ENCODE measurements at places on chromosomes 3 and 15.
A peak's percentile ranks its signal among the peaks of the same experiment; 100 is the strongest.

DNA sequence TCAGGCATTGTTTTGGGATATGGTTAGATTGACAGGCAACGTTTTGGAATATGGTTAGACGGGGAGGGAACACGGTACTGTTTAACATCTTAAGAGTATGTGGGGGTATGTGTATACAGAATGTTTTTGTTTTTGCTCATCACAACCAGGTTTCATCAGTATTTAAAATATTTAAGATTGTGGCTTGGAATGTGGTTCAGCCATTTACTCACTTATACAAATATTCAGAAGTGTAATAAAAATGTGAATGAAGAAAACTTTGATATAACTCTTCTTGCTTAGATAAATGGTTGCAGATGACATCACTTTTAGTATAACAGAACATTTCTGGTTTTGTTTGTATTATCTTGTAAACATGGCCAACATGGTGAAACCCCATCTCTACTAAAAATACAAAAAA lies 3.9 kb upstream of the PAK2 start:
- DNase-seq = no peak

DNA sequence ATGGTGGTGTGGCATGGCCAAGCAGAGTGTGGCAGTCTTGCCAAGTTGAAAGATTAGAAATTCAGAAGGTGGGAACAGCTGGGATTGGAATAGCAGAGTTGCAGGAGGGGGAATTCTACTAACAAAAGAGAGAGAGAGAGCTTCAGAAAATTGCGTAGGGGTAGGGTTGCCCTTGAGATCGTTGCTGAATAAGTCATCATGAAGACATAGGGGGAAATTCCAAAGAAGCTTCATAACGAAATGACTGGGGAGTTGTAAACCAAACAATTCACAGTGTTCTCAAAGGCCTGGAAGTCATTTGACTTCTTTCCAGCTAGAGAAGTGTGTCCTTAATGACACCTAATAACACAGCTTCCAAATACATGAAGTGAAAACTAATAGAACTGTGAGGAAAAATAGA lies 26.3 kb upstream of the TIPARP start:
- DNase-seq = no peak

- DNase-seq = no peak
These were observed 355.1 kb downstream of the CLSTN2 start for GRCh38 chr3:140290105-140290504.

GRCh38 chr3:42665050-42665878 lies 11.8 kb downstream of the ZBTB47 start:
- DNase-seq = no peak

DNA sequence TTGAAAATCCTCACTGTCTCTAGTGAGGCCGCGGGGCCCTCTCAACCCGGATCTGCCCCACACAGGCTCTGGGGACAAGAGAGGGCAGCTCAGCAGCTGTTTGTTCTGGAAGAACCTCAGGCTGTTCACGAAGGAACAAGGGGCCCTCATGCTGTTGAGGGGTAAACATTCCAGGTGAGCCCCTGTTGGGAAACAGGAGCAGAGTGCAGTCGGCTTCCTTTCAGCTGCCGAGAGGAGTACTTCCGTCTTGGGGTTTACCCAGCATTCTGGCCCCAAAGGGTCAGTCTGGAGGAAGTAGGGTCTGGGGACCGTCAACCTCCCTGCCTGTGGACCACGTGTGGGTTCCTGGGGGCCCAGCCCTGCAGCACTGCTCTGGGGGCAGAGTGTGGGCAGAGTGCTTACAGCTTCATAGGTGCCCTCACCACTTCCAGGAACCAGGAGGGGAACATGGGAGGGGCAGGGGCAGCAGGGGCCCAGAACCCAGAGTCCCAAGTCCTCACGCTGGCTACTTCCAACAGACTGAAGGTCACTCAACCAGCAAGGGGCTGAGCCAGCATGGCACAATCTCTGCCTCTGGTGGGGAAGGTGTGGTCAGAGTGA lies 49.2 kb upstream of the CTSH start:
- DNase-seq = no peak

DNA sequence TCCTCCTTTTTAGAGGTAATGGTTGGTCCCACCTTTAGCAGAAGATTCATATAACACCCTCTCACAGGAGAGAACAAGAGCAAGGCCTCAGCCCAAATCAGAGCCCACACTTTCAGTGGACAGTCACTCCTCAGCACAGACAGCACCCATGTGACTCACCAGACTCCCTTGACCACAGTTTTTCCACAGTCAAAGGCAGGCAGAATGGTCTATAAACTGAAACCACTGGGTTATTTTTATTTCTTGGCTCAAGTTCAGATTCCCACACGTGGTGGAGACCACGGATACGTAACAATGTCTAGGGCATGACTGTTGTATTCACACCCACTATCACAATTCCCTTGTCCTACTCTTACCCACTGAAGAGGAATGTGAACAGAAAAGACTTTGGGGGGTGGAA lies 237.8 kb upstream of the UBE2E1 start:
- peak; percentile 64 for DNase-seq

- no peak for DNase-seq
These were observed 781.1 kb downstream of the TUSC7 start for GRCh38 chr3:117490716-117491115.

DNA sequence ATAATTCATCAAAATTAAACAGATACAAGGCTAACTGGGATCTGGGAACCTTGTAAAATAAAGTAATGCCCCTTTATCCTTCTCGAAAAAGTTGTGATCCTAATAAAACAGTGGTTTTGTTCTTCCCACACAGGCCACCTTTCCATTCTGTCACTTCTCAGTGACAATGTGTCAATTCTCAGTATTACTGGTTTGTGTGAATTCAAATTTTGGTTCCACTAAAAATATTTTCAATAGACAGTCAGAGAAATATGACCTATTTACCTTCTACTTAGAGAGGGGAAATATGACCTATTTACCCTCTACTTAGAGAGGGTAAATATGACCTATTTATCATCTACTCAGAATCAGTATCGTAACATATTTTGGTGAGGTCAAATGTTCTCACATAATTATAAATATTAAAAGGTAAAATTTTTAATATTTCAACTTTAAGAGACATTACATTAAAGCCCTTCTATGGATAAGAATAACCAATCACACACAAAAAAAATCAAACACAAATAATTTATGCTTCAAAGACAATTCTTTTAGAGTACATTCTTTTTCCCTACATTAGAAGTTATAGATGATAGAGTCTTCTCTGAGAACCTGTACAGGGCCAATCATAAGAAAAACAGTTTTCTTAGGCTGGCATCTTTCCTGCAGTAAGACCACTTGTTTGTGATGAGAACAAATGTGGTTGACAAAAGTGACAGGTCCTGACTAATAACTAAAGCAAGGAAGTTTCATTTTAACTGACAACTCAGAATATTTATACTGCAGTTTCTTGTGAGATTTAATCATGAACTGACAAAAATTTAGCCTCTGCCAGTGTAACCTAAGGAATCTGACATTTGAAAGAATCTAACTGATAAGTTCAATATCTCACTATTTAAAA lies 323.3 kb downstream of the DIPK2A start:
- DNase-seq = no peak

DNA sequence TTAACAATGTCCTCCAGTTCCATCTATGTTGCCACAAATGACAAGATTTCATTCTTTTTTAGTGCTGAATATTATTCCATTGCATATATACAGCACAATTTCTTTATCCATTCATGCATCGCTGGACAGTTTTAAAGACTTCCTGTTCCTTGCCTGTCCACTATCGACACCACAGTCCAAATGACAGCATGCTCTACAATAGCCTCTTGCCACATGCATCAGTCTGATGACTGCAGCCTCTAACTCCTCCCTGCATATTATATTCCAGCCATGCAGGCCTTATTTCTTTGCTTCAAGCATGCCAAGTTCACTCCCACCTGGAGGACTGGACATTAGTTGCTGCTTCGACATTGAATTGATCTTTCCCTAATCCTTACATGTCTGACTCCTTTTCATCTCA lies 306.2 kb downstream of the FOXP1 start:
- DNase-seq = no peak

GRCh38 chr3:140850210-140850955 lies 91.3 kb upstream of the SLC25A36 start:
- peak; percentile 36 for DNase-seq

DNA sequence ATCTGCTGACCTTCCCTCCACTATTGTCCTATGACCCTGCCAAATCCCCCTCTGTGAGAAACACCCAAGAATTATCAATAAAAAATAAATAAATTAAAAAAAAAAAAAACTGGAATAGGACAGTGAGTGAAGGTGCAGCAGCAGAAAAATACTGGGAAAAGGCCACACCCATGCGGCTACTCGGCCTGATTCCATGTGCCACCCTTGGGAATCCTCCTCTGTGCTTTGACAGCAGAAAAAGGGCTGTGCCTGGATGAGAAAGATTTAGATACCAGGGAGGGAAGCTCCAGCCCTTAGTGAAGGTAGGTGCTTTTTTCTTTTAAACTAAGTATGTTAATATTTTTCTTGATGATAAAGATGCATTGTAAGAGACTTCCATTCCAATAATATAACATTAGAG lies 107.8 kb downstream of the CTNNB1 start:
- DNase-seq = no peak

GRCh38 chr3:134656211-134656800 lies 5.5 kb upstream of the KY start:
- no peak for DNase-seq

DNA sequence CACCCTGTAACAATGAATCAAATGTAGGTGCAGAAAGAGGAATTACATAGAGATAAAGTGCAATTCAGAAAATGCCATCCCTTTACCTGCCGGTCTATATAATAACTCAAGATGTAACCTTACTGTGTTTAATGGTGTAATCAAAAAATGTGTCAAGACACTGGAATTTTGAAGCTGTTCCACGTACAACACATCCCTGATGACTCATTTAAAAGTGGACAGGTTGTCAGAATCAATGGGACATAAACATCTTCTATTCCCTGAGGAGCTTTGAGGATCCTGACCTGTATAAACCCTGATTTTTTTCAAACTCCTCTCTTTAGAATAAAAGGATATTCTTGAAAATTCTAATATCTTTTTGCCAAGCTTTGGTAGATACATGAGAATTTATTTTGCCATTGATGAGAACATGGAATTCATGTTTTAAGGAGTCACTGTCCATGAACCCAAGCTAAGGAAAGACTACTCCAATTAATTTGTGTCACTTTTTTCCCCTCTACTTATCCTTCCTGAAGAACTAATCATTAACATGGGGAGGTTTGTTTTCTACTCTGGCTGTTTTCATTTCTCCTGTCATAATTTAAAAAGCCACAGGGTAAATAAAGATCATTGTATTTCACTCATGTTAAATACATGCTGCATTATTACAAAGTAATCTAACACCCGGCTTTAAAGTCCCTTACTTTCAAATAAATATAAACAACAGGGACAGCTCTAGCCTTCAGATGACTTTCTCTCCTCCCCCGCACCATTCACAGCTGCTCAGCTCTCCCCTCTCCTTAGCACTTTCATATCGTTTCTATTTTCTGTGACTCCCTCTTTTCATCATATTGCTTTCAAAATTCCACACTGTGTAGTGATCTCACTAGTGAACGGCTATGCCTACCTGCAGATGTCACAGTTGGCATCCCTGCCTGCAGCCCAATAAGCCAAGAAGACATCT lies 138.3 kb downstream of the TAFA4 start:
- DNase-seq = no peak

DNA sequence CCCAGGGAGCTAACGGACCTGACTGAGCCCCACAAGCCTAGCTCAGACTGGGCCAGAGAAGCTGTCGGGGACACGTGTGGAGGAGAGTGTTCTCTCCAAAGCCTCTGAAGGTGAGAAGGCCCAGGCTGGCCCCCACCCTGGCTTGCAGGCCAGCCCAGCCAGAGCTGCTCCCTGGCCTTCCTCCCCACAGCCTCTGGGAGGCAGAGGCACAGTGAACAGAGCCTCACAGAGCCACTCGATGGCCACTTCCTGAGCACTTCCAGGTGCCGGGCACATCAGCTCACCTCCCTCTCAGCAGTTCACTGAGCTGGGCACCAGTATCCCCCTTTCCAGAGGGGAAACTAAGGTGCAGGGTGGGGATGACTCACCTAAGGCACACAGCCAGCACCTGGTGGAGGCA lies 109.4 kb upstream of the LINGO1 start:
- DNase-seq = no peak

GRCh38 chr15:92917598-92918407 lies 17.7 kb downstream of the CHD2 start:
- DNase-seq = peak; percentile 89

DNA sequence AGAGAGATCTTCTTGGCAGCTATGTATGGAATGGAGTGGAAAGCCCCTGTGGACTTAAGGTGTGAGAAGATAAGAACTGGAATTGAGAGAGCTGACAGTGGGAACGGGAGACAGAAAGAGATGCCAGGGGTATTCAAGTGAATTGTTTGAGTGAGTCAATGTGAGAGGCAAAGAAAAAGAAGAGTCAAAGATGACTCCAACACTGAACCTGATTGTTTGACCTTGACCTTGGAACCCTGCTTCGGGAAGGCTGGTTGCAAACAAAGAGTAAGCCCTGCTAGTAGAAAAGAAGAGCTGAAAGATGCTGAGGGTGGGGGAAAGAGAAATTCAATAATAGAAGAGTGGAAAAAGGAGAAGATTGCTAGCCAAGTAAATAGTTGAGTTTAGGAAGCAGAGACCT lies 238.6 kb downstream of the BBX start:
- DNase-seq = no peak

DNA sequence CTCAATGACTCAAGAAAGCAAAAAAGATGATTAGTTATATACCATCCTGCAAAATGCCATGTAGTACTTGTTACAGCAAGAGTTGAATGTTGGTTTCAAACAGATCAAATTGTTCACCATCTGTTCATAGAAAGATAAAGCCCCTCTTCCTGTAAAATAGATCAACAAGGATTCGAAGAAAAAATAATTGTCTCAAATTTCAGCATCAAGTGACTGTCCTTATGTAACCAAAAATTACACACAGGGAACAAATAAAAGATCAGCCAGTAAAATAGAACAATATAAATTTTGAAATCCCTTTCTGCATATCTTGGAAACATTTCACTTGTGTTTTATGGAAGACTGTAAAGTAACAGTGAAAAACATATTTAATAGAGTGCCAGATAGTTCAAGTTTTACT lies 165.1 kb upstream of the STAC start:
- DNase-seq = no peak

DNA sequence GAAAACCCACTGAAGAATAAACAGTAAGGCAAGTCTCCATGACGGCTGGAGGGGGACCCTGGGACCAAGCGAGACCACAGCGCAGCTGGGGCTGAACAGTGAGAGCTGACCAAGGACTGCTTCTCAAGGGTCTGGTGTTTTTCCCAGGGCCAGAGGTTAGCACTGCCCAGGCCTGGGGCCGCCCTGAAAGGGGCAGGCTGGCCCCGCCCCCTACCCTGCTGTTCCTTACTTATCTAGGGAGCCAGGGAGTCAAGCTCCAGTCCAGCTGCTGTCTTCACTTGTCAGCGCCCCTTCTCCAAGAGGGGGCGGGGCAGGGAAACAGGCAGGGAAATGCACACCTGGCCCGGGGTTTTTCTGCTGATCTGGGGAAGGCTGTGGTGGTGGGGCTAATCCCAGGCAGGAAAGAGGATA lies 51.6 kb upstream of the HACD2 start:
- no peak for DNase-seq

DNA sequence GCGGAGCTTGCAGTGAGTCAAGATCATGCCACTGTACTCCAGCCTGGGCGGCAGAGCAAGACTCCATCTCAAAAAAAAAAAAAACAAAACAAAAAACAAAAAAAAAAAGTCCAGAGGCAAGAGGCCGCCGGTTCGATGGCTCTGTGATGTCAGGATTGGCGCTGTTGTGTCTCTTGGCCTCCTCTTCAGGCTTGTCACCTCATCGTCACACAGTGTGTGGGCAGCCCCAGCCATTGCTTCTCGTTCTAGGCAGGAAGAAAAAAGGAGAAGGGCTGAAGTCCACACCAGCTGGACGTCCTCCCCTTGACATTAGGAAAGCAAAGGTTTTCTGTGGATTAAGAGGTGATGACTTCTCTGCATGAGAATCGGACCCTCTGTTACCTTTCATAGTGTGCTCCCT lies 191.1 kb downstream of the NSMCE3 start:
- DNase-seq = no peak

Data from SW480 (cell line).